ENCODE measurements at places on chromosomes 12 and 14.

- no peak for DNase-seq
- H3K27ac ChIP-seq = no peak within 1 kb of the TSS
- H3K27me3 ChIP-seq = peaks cover 41% of the 10 kb centered on the region
- H3K4me3 ChIP-seq = no peak within 1 kb of the TSS
- H3K36me3 ChIP-seq = peaks cover 2% of the 10 kb centered on the region
Measured at GRCh38 chr12:52600941-52601481, at the start of gene KRT72. Gene KRT72 (minus strand): TSS chr12:52601463. CDS start chr12:52601452, 11 bp downstream.

DNA sequence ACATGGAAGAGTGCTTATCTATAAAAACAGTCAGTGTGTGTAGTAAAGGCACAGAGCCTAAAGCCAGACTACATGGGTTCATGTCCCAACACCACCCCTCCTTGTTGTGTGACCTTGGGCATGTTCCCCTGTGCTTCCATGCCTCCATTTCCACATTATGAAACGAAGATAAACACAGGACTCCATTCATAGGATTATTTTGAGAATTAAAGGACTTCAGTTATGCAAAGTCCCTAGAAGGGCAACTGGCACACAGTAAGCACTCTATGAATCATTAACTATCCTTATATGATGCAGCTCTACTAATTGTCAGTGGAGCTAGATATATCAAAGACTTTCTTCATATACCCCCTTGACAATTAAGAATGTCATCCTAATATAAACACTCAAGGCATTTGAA, 17.8 kb downstream of the IFNG-AS1 start:
- no peak for DNase-seq
- H3K4me3 ChIP-seq = no peak overlapping the region
- peaks cover 8% of the 10 kb centered on the region for H3K4me1 ChIP-seq
- peaks cover 3% of the 10 kb centered on the region for H3K36me3 ChIP-seq
- H3K27me3 ChIP-seq = no peaks in the 10 kb centered on the region

DNA sequence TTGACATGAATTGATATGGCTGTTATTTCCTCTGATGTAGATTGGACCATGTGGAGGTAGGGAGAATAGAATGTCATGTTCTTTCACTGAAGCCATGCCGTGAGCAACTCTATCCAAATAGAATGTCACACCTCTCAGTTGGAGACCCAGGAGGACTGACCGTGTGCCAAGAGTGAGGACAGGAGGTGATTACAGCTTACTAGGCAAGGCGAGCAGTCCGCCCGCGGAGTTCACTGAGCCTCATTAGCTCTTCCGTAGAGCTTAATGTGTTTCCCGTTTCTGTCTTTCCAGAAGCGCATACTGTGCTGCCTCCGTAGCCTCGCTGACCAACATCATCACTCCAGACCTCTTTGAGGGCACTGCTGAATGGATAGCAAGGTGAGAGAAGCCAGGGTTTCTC, 45.6 kb downstream of the FNTB start:
- H3K36me3 ChIP-seq = peaks cover 10% of the 10 kb centered on the region
- peaks cover 4% of the 10 kb centered on the region for H3K4me1 ChIP-seq
- no peak for DNase-seq

DNA sequence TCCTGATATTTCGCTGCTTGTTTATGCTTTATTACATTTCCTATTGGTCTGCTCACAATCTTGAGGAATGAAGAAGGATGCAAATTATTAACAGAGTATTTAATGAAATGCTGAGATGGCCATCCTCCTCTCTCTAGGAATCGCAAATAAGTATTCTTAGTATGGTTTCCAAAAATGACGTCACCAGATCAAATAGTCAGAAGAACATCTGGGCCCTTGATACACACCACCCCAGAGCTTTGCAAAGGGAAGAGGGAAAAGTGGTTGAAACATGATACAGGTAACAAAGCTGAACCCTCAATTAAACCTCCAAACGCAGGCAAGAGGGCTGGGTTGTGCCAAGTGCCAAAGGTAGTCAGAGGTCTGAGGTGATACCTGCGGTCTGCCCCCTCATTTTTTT, 107.3 kb downstream of the BCL11B start:
- DNase-seq = no peak
- no peak overlapping the region for H3K4me3 ChIP-seq
- H3K27me3 ChIP-seq = no peaks in the 10 kb centered on the region
- peak overlapping the region; percentile 3 for H3K27ac ChIP-seq
- peaks cover 7% of the 10 kb centered on the region for H3K4me1 ChIP-seq
- H3K36me3 ChIP-seq = peaks cover 2% of the 10 kb centered on the region

DNA sequence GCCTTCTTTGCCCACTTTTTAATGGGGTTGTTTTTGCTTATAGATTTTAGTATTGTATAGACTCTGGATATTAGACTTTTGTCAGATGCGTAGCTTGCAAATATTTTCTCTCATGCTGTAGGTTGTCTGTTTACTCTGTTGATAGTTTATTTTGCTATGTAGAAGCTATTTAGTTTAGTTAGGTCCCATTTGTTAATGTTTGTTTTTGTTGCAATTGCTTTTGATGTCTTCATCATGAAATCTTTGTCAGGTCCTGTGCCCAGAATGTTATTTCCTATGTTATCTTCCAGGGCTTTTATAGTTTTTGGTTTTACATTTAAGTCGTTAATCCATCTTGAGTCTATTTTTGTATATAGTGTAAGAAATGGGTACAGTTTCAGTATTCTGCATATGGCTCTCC, 30.0 kb upstream of the LYZ start:
- peaks cover 17% of the 10 kb centered on the region for H3K27me3 ChIP-seq
- H3K27ac ChIP-seq = no peak overlapping the region
- DNase-seq = no peak
- H3K4me3 ChIP-seq = no peak overlapping the region

DNA sequence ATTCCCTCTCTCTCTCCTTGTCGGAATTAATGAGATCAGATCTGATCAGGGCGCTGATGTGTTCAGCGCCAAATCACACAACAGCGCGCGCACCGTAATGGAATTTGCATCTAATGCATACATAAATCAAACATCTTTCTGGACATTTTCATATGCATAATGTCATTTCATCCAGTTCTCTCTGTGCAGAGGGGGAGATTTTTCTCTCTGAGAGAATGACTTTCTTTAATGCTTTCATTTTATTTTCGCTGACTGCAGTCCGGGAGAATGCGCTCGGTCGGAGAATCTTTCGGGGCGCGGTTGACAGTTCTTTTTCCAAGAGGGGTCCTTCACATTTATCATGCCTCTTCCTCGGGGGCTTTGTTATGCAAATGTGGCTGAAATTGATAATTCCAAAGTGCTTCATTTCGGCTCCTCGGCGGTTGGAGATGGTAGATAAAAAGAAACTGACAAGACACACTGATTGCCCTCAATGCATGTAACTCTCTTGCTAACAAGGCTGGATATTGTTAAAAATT, 615.9 kb downstream of the VRK1 start:
- H3K36me3 ChIP-seq = no peaks in the 10 kb centered on the region
- H3K4me1 ChIP-seq = peaks cover 16% of the 10 kb centered on the region
- DNase-seq = no peak
- no peak overlapping the region for H3K4me3 ChIP-seq
- no peak overlapping the region for H3K27ac ChIP-seq
- H3K27me3 ChIP-seq = no peaks in the 10 kb centered on the region

DNA sequence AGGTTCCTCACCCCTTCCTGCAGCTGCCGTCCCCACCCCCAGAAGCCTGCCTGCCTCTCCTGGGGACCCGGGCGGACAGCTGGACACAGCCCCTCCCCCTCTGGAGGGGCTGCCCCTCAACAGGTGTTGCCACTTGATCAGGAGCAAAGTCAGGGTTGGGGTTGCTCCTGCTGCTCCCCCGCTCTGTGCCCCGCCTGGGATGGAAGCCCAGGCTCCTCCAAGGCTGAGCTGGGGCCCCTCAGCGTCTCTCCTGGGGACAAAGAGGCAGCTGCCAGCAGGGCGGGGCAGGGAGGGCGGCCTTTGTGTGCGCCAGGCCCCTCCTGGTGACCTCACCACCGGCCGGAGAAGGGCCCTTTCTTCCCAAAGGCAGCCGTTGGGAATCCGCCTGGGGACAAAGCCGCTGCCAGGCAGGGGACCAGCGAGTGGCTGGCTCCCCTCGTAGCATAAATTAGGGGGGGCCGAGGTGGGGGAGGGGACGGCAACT, 13.7 kb downstream of the TRMT61A start:
- H3K4me1 ChIP-seq = peaks cover 5% of the 10 kb centered on the region
- no peak for DNase-seq
- H3K36me3 ChIP-seq = no peaks in the 10 kb centered on the region
- H3K27ac ChIP-seq = no peak overlapping the region

GRCh38 chr12:29427964-29428363, 47.0 kb upstream of the ERGIC2 start:
- no peaks in the 10 kb centered on the region for H3K36me3 ChIP-seq
- DNase-seq = no peak
- H3K27ac ChIP-seq = no peak overlapping the region
- H3K4me3 ChIP-seq = no peak overlapping the region
- H3K27me3 ChIP-seq = peaks cover 26% of the 10 kb centered on the region

- no peaks in the 10 kb centered on the region for H3K4me1 ChIP-seq
- no peak overlapping the region for H3K27ac ChIP-seq
Measured at GRCh38 chr12:29992366-29992765, 208.6 kb upstream of the TMTC1 start.

GRCh38 chr12:26713885-26714383, 119.1 kb downstream of the ITPR2 start:
- H3K36me3 ChIP-seq = peaks cover 12% of the 10 kb centered on the region
- H3K27ac ChIP-seq = no peak overlapping the region
- H3K4me1 ChIP-seq = peaks cover 3% of the 10 kb centered on the region
- DNase-seq = no peak

GRCh38 chr12:29024117-29024516, 125.0 kb upstream of the FAR2 start:
- no peak overlapping the region for H3K27ac ChIP-seq
- peaks cover under 1% of the 10 kb centered on the region for H3K36me3 ChIP-seq
- no peak overlapping the region for H3K4me3 ChIP-seq
- peaks cover 13% of the 10 kb centered on the region for H3K27me3 ChIP-seq

GRCh38 chr14:33555710-33556350, 395.0 kb downstream of the EGLN3 start:
- no peaks in the 10 kb centered on the region for H3K4me1 ChIP-seq
- H3K27me3 ChIP-seq = peaks cover 42% of the 10 kb centered on the region
- no peak overlapping the region for H3K27ac ChIP-seq
- H3K36me3 ChIP-seq = no peaks in the 10 kb centered on the region
- no peak overlapping the region for H3K4me3 ChIP-seq

- peaks cover 24% of the 10 kb centered on the region for H3K27me3 ChIP-seq
- H3K36me3 ChIP-seq = no peaks in the 10 kb centered on the region
- no peak overlapping the region for H3K27ac ChIP-seq
- no peak overlapping the region for H3K4me3 ChIP-seq
- H3K4me1 ChIP-seq = peaks cover 4% of the 10 kb centered on the region
Measured at GRCh38 chr12:29608581-29608980, 111.1 kb upstream of the OVCH1 start.

GRCh38 chr14:78143489-78144145, 26.6 kb upstream of the NRXN3 start:
- no peak overlapping the region for H3K4me3 ChIP-seq
- DNase-seq = no peak
- no peaks in the 10 kb centered on the region for H3K4me1 ChIP-seq
- peaks cover 16% of the 10 kb centered on the region for H3K27me3 ChIP-seq
- H3K27ac ChIP-seq = no peak overlapping the region

GRCh38 chr12:64670919-64671639, 60.8 kb downstream of the RASSF3 start:
- no peak for DNase-seq
- H3K36me3 ChIP-seq = peaks cover 3% of the 10 kb centered on the region
- H3K4me3 ChIP-seq = peak overlapping the region; percentile 93
- peak overlapping the region; percentile 100 for H3K27ac ChIP-seq

GRCh38 chr12:12715128-12715458, 2.1 kb upstream of the CDKN1B start:
- peak overlapping the region; percentile 100 for H3K27ac ChIP-seq
- H3K27me3 ChIP-seq = no peaks in the 10 kb centered on the region
- peaks cover 59% of the 10 kb centered on the region for H3K4me1 ChIP-seq
- H3K36me3 ChIP-seq = peaks cover 14% of the 10 kb centered on the region

- H3K27ac ChIP-seq = no peak overlapping the region
- peaks cover 2% of the 10 kb centered on the region for H3K36me3 ChIP-seq
- no peak for DNase-seq
- H3K4me1 ChIP-seq = no peaks in the 10 kb centered on the region
- no peak overlapping the region for H3K4me3 ChIP-seq
- H3K27me3 ChIP-seq = peaks cover 27% of the 10 kb centered on the region
Measured at GRCh38 chr12:106645465-106646330, 62.9 kb downstream of the RFX4 start.

- H3K27me3 ChIP-seq = peaks cover 5% of the 10 kb centered on the region
- no peak overlapping the region for H3K27ac ChIP-seq
- H3K36me3 ChIP-seq = no peaks in the 10 kb centered on the region
- peaks cover 19% of the 10 kb centered on the region for H3K4me1 ChIP-seq
- no peak overlapping the region for H3K4me3 ChIP-seq
- no peak for DNase-seq
Measured at GRCh38 chr14:74864198-74864597, 11.7 kb downstream of the PROX2 start.

- H3K4me1 ChIP-seq = no peaks in the 10 kb centered on the region
- H3K27ac ChIP-seq = no peak overlapping the region
- H3K36me3 ChIP-seq = no peaks in the 10 kb centered on the region
- no peak overlapping the region for H3K4me3 ChIP-seq
- H3K27me3 ChIP-seq = peaks cover 5% of the 10 kb centered on the region
Measured at GRCh38 chr12:41288142-41288811, 100.2 kb downstream of the PDZRN4 start.

- peaks cover 25% of the 10 kb centered on the region for H3K4me1 ChIP-seq
- peaks cover 3% of the 10 kb centered on the region for H3K36me3 ChIP-seq
- no peak overlapping the region for H3K27ac ChIP-seq
- DNase-seq = no peak
- no peak overlapping the region for H3K4me3 ChIP-seq
Measured at GRCh38 chr12:94271351-94271750, 123.0 kb downstream of the PLXNC1 start.

GRCh38 chr12:131923260-131923659, 5.8 kb upstream of the PUS1 start:
- peak overlapping the region; percentile 72 for H3K27ac ChIP-seq
- no peaks in the 10 kb centered on the region for H3K36me3 ChIP-seq
- peaks cover 6% of the 10 kb centered on the region for H3K4me1 ChIP-seq
- no peak overlapping the region for H3K4me3 ChIP-seq

DNA sequence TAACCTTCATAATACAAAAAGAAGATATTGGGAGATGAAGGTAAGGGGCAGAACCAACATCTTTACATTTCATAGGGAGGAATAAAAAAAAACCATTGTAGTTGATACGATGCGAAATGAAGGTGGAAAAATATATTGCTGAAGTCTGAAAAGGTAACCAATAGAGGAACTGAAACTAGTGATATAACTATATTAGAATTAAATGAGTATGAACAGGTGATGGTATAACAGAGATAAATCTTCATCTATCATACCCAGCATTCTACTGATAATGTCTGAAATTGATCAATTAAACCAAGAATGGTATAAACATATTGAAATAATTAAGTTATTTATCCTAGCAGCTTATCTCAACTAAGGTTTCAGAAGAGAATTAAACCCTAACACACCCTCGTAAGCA, 332.1 kb downstream of the NELL2 start:
- no peaks in the 10 kb centered on the region for H3K27me3 ChIP-seq
- H3K36me3 ChIP-seq = peaks cover 2% of the 10 kb centered on the region
- H3K4me3 ChIP-seq = no peak overlapping the region
